ENCODE measurements at places on chromosomes 11 and 22. TPM values are rescaled to one million over a fixed set of nuclear protein-coding genes. Genes with fewer than 3 reads are reported as not detected.

DNA sequence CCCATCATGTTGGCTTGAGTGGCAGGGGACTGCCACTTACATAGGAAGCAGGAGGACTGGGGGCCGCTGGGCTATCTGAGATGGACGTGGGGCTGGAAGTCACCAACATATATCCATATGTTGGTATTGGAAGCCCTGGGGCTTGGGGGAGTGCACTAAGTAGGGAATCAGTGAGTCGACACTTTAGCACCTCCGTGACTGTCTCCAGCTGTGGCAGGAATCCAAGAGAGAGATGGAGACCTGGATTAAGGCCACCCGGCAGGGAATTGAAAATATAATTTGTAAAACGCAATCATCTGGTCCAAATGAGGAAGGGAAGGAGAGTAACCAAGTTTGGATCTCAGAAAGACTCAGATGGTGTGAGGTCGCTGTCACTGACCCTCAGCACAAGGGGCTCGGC, 68.4 kb downstream of the ELFN2 start:
- no peak for DNase-seq

Gene KCNJ5
- 4.4 TPM for polyA plus RNA-seq

Gene C1QTNF4
- polyA plus RNA-seq = 5.6 TPM

Gene SVIP
- 44.3 TPM for polyA plus RNA-seq

Gene MAJIN
- 0.90 TPM for polyA plus RNA-seq

Gene CRYBB2
- polyA plus RNA-seq = 0.38 TPM
